ENCODE measurements at places on chromosomes 7 and 10.

GRCh38 chr10:44640429-44640828, 255.5 kb upstream of the CXCL12 start:
- DNase-seq: no peak

DNA sequence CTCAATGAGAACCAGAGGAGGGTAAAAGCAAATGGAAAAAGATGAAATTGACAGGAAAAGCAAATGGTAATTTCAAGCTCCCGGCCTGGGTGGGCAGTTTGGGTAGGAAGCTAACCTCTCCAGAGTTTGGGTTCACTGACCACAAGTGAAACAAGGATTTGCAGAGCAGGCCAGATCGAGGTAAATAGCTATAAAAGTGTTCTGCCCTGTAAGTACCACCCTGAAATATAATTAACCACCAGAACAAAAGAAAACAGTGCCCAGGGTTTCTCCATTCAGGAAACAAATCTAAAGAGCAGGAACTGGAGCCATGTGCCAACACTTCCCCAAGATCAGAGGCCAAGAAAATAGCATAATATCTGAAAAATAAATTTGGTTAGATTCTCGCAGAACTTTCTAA, 276.7 kb upstream of the MEOX2 start:
- DNase-seq: no peak

GRCh38 chr7:83271212-83272099, 108.8 kb upstream of the PCLO start:
- no peak for DNase-seq

DNA sequence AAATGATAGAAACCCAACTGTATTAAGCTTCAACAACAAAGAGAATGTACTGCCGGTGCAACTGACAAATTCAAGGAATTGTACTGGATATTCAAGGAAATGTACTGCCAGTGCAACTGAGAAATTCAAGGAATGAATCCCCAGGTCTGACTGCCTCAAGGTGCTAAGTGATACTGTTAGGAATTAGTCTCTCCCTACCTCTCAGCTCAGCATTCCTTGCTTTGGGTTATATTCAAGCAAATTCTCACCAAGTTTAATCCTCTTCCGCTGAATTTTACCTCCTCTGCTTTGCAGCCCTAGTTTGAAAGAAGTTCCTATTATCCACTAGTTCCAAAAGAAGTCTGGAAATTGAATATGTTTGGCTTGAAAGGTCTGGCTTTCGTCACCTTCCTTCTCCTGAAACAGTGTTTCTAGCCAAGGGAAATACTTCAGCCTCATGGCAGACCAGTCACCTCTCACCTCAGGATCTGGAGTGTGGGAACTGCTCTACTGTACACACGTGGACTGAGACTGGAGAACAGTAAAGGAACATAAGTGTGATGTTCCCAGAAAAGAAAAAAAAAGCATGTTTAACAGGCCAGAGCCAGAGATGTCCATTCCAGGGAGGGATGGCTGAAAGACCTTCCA, 60.4 kb downstream of the SORCS1 start:
- DNase-seq: no peak
